Amygdala (tissue), 56 donors: ENCODE measurements at places on chromosomes 13 and 19.
A peak's percentile ranks its signal among the peaks of the same experiment; 100 is the strongest.

GRCh38 chr19:45473682-45474605 lies 6.1 kb downstream of the FOSB start:
- no peak for DNase-seq

DNA sequence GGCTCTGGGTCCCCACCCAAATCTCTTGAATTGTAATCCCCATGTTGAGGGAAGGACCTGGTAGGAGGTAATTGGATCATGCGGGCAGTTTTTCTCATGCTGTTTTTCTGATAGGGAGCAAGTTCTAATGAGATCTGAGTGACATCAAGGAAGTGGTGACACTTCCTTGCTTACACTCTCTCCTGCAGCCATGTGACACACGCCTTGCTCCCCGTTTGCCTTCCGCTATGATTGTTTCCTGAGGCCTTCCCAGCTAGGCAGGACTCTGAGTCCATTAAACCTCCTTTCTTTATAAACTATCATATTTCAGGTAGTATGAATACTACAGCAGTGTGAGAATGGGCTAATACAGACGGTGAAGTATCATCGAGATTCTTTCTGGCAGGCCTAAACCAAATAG lies 1040.4 kb upstream of the MIR17HG start:
- DNase-seq: no peak

DNA sequence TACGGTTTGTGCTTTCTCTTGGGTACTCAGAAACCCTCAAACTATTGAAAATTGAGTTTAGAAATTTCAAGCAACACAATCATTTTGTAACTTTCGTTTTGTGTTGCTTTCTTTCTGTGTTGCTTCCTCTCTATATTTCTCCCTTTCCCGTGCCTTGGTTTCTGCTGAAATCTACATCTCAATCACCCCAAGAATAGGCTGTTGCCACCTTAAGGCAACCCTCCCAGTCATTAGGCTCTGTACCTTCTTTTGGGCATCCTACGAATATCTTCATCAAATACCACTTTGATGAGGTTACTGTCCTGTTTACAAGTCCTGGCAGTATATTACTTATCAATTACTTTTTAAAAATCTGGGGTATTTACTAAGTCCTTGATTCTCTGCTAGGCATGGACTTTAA lies 621.6 kb downstream of the GPC6 start:
- no peak for DNase-seq

DNA sequence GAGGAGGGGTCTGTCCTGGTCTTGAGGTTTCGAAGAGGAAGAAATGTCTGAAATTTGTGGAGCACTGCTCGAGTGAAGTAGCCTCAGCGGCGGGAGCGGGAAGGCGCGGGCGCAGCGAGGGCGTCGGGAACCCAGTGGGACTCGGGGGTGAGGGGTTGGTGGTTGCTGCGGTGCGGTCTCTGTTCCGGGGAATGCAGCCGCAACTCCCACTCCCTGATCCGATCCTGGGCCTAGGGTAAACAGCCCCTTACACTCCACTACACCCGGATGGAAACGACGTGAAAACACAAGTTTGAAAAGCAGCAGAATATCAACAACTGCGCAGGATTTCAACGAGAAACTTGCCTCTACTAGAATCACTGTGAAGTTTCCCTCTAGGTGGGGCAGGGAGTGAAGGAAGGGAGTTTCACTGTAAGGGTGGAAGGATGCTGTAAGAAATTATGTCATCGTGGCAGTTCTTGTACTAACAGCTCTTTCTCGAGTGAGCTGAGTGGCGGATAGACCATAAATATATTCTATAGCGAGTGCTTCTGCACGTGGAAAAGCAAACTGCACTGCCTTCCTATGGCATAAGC lies 2.0 kb upstream of the KLF12 start:
- DNase-seq: peak; percentile 52

GRCh38 chr13:111912991-111913760 lies 153.8 kb upstream of the SOX1 start:
- no peak for DNase-seq

DNA sequence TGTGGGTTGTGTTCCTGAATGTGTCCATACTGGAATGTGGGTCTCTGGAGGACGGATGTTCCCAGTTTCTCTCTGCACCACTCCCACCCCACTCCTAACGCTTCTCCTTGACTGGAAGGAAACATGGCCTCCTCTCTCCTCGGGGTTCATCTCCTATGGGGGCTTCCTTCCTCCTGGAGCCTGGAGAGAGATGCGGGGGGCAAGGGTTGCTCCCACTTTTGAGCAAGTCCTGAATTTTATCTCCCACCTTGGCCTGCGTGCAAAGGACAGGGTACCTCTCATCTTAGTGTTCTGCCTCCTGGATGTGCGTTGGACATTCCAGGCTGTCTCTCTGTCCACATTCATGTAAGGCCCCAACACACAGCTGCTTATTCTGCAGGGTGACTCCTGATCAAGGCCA lies 52.5 kb upstream of the UQCRFS1 start:
- DNase-seq: no peak

GRCh38 chr13:91052876-91053275 lies 294.6 kb upstream of the MIR17HG start:
- DNase-seq: no peak

- DNase-seq: no peak
Measured at GRCh38 chr13:43293986-43294385, 270.6 kb downstream of the DNAJC15 start.
